ENCODE measurements at places on chromosomes 12 and 14.
A peak's percentile ranks its signal among the peaks of the same experiment; 100 is the strongest.

- no peak for DNase-seq
Measured at GRCh38 chr14:92252323-92252722, 70.6 kb upstream of the SLC24A4 start.

GRCh38 chr12:106240821-106241220, 7.0 kb downstream of the CKAP4 start:
- DNase-seq = no peak

DNA sequence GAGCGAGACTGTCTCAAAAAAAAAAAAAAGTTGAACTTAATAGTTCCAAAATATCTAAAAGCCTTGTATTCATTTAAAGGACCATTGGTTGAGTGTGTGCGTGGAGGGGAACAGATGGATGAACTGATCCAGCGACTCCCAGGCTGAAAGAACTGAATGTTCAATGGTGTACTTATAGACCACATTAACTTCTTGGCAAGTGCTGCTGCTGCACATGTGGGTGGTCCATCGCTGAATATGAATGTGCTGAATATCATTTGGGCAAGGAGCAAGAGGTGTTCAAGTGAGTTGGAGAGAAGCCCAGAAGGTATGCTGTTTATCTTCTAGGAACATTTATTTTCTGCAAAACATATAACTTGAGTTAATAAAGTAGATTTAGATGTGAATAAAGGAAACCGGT, 289.0 kb upstream of the RPL10L start:
- DNase-seq = no peak

DNA sequence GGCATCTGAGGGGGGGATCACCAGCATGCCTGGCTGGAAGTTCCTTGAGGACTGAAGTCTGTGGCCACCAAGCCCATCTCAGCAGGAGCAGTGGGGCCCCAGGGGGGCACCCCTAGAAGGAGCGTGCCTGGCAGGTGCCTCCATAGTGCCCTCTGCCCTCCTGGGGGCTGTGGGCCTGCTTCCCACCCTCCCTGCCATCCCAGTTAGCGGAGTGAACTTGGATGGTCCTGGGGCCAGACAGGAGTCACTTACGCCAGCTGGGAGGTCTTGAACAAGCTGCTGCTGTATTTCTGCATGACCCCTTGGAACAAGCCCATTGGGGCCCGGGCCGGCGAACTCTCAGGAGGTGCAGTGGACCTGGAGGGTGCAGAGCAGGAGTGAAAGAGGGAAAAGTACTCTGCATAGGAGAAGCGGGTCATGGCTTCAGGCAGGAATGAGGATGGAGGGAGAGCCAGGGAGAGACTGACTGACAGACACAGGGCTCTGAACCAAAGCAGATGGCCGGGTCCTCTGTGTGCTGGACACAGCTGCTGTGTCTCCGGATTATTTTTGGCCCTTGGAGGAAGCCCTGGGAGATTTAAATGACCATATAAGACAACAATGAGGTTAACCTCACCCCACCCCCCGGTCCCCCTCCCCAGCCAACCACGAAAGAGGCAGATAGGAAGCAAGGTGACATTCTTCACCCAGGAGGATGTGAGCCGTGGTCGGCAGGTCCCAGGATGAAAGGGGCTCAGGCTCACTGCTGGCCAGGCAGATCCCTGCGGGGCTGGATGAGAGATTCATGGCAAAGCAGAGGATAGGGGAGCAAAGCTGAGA, 19.6 kb downstream of the ASB2 start:
- DNase-seq = no peak

- no peak for DNase-seq
Measured at GRCh38 chr14:105015905-105016304, 5.0 kb downstream of the CDCA4 start.

DNA sequence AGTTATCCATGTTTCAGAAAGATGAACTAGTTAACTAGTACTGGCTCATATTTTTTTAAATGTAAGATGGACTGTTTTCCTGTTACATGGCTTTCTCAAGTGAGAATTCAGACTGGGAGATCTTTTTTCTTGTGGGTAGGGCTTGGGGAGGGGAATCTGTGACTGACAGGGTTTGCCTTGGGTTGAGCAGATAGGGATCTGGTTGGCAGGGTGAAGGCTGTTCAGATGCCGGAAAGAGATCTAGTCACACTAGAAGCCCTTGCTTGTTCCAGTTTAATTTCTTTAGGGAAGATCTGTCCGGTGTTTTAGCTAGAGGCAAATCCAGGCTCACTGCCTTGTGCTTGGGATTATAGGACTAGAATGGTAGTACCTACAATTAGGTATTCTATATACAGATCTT, 63.2 kb downstream of the FBXO33 start:
- no peak for DNase-seq

- no peak for DNase-seq
Measured at GRCh38 chr12:120909633-120910298, 5.6 kb upstream of the SPPL3 start.

- DNase-seq = no peak
Measured at GRCh38 chr14:29054119-29054518, 287.5 kb downstream of the FOXG1 start.

- DNase-seq = peak; percentile 21
Measured at GRCh38 chr12:56034586-56035332, 7.0 kb upstream of the RPS26 start.

DNA sequence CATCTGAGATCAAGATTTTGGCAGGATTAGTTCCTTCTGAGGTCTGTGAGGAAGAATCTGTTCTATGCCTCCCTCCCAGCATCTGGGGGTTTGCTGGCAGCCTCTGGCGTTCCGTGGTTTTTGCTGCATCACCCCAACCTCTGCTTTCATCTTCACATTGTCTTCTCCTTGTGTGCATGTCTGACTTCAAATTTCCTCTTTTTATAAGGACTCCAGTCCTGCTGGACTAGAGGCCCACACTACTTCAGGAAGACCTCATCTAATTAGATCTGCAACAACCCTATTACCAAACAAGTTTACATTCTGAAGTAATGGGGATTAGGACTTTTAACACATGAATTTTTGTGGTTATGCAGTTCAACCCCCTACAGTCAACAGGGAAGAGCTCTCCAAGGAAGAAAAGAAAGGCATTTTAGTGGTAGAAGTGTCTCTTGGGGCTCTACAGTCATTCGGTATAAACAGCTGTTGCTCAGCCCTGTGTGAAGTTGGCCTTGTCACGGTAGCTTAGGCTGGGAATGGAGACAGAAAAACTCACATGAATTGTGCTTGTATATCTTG, 89.7 kb downstream of the CAND1 start:
- no peak for DNase-seq

GRCh38 chr14:57526942-57527341, 33.3 kb upstream of the CCDC198 start:
- no peak for DNase-seq

GRCh38 chr12:40833818-40834217, 141.6 kb downstream of the CNTN1 start:
- no peak for DNase-seq
